ENCODE measurements at places on chromosomes 7 and 10.

GRCh38 chr10:101666083-101666482 lies 28.9 kb downstream of the FBXW4 start:
- no peak for DNase-seq

- DNase-seq: no peak
Observed at GRCh38 chr7:133934262-133934976, 192.7 kb upstream of the LRGUK start.

- no peak for DNase-seq
Observed at GRCh38 chr10:4384245-4384644, 441.8 kb upstream of the AKR1E2 start.

DNA sequence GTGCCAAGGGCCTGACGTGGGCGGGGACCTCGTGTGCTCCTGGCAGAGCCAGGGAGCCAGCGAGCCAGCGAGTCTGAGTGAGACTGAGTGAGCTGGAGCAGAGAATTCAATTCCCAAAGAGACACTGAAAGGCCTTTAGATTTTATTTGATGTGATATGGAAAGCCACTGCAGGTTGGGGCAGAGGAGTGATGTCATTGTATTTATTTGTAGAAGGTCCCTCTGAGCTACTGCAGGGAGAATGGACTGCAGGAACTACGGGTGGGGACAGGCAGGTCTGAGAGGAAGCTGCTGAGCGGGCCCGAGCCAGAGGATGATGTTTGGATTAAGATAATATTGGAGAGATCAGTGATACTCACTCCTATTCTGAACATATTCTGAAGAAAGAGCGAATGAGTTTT lies 445.8 kb upstream of the ANKRD30A start:
- no peak for DNase-seq

DNA sequence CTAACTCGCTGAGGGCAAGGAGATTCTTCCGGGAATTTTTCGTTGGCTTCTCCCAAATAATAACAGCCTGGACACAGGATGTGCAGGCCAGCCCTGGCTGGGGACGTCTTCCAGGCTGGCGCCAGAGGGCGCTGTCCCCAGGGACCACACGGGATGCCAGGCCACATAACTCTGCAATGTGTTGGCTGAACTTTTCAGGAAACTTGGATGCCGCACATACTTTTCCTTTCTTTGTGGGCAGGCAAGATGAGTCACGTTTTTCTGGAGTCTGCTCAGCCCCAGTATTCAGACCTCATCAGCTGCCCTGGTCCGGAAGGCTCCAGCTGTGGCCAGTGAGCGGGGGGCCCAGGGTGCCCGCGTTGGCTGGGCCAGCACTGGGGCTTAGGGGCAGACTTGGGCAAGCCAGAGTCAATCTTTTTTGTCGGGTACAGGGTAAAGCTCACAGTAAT lies 122.7 kb downstream of the PRKAG2 start:
- DNase-seq: no peak

GRCh38 chr7:9217204-9217603 lies 783.8 kb downstream of the NXPH1 start:
- DNase-seq: no peak

DNA sequence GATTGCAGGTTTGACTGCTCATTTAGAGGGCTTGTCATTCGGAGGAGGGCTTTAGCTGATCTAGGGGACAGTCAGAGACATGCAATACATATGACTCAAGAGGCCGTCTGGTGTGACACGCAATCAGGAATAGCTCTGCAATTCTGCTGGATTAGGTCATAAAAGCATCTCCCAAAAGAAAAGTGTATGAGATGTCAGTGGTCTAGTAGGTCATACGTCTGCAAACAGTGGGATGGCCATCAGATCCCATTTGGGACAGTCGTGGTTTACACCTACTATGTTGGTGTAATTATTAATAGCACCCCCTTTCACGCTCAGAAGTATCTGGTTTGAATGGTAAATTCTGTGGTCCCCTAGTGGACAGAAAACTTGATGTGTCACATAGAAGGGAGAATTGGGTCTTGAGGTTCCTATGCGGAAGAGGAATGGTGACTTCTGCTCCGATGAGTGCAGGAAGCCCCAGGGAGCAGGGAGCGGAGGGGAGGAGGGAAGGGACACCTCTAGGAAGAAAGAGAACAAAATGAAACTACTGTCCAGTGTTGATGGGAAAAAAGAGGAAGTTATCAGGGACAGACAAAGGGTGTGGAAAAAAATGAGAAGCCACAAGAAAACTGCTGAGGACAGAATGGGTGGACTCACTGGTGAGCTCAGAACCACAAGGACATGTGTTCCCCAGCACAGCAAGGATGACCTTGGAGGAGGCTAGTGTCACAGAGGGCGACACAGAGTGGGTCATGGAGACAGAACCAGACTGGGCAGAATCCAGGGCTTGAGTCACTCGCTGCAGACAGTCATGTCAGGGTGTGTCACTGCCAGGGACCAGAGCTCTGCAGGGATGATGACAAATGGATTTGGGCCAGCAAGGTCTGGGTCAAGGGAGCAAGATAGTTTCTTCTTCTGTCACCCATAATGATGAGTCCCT lies 59.9 kb downstream of the MAP3K8 start:
- peak; percentile 72 for DNase-seq

GRCh38 chr10:29618341-29619171 lies 16.2 kb downstream of the SVIL start:
- DNase-seq: no peak

DNA sequence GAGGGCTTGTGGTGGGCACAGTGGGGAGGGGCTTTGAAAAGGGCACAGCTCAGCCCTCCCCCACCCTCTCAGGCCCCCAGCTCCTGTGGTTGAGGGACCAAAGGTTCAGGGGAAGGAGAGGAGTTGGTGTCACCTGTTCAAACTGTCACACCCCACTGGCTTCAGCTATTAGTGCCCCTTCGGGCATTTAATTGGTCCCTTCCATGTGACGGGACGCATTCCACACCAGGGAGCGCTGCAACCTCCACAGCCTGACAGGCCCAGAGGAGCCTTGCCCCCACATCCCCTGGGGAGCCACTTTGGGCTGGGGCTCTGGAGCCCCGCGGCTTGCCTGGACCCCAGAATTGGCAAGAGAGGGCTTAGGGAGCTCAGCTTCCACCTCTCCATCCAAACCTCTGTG lies 75.7 kb downstream of the C10orf105 start:
- no peak for DNase-seq

DNA sequence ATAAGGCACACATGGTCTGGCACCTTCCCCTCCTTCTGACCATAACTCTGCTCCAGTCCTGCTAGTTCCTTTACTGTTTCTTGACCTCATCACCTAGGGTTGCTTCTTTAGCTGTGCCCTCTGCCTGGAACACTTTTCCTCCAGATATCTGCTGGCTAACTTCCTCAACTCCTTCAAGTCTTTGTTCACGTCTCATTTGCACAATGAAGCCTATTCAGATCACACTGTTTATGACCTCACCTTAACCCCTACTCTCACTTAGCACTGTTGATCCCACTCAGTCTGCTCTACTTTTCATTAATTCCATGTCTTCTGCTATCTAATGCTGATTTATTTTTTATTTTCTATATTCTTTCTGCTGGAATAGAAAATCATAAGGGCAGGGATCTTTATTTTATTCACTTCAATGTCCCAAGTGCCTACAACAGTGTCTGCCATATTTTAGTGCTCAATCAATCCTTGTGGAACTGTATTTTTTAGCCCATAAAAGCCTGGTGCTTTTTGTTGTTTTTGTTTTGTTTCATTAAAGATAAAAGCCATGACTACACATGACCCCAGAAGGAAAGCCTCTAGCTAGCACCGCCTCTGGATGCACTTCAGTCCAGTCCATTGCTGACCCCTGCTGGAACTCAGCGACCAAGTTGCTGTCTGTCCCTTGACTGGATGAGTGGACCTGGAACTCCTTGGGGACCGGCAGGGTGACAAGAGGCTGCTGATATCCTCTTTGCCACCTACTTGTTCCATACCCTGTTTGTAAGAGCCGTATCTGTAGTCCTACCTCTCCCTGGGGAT lies 12.3 kb downstream of the KLF14 start:
- peak; percentile 54 for DNase-seq

- no peak for DNase-seq
Observed at GRCh38 chr10:80485946-80486764, 32.0 kb downstream of the TSPAN14 start.

DNA sequence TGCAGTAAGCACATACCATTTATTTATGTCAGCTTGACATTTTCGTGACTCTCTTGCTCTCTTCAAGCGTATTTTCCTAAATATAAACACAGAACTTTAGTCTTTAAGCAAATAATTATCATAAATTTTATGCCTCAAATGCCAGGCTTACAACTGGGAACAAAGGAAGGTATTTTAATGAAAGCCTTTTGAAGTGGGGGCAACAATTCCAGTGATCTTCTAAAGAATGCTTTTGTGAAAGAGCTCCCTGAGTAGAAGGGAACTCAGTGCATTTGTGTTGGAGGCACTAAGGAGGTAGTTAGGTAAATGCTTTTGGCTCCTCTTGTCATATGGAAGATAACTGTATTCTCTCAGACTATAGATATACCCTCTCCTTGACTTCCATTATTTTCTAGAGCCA lies 104.9 kb downstream of the VPS50 start:
- DNase-seq: no peak

GRCh38 chr10:69073736-69074364 lies 14.1 kb upstream of the SRGN start:
- DNase-seq: no peak

GRCh38 chr7:100017300-100017699 lies 1.9 kb downstream of the ZKSCAN1 start:
- no peak for DNase-seq

GRCh38 chr10:114613237-114613979 lies 44.7 kb downstream of the ABLIM1 start:
- DNase-seq: no peak

DNA sequence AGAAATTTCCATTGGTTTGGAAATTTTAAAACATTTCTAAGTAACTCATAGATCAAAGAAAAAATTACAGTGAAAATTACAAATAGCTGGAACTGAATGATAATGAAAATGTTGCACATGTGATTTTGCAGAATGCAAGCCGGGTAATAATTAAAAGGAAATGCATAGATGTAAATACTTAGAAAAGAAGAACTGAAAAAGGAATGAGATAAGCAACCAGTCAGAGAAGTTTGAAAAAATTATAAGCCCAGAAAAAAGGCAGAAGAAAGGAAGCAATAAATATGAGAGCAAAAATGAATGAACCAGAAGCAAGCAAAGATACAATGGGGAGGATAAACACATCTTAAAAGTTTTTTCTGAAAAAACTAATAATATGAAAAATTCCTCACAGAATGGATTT lies 3.2 kb upstream of the TMEM273 start:
- no peak for DNase-seq

DNA sequence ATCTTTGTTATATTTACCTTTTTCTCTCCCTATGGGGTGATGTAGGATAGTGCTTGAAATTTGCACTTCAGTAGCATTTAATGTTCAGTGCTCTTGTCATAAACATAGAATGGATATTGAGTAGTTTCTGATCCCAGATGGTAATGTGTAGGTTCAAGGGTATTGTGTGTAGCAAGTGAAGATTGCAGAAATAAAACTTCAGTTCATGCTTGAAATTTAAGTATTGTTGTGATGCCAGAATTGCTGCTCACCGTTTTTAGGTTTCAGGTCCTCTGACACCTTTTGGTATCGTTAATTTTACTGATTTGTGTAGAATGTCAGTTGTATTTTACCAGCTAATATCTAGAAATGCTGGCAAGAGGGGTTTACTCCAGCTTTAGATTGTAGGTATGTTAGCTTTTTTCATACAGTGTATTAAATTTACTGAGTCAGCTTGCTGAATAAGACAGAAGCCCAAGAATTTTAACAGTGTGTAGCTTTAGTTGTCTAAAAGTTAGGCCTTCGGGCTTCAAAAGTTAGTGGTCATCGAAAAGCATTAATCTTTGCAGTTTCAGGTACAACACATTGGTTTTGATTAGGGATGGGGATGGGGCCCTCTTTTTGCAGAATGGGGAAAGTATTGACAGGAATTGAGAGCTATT lies 1.9 kb downstream of the PTEN start:
- DNase-seq: no peak

GRCh38 chr10:122544493-122544892 lies 16.1 kb upstream of the DMBT1 start:
- no peak for DNase-seq

DNA sequence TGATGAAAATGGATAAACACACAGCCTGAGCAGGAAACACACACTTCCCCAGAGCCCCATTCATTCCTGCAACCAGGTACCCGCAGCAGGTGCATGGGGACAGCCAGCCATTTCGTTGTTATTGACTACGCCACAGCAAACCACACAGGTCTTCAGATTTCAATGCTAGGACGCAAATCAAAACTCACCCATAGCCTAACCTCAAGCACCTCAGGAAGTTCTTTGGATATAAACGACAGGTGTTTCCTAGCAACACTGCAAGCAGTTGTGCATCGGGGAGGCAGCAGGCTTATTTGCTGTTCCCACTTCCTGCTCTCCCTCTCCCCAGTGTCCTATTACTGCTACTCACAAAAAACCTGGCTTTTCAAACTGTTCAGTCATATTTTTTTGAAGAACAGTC lies 176.5 kb upstream of the FRMD4A start:
- peak; percentile 57 for DNase-seq

- DNase-seq: no peak
Observed at GRCh38 chr7:84154991-84155781, 39.4 kb downstream of the SEMA3A start.

DNA sequence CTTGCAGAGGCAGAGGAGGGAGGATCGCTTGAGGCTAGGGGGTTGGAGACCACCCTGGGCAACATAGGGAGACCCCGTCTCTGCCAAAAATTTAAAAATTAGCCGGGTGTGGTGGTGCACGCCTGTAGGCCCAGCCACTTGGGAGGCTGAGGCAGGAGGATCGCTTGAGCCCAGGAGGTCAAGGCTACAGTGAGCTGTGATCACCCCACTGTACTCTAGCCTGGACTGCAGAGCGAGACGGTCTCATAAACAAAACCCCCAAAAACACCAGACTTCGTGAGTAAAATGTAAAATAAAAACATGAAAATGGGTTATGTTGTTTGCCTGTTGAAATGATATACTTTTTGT lies 699 bp downstream of the LHPP start:
- no peak for DNase-seq

- DNase-seq: peak; percentile 78
Observed at GRCh38 chr10:135132-135600, at the start of gene ZMYND11. TSS of gene ZMYND11 (plus strand) at chr10:135455. CDS start at chr10:180013, 44,558 bp downstream.

DNA sequence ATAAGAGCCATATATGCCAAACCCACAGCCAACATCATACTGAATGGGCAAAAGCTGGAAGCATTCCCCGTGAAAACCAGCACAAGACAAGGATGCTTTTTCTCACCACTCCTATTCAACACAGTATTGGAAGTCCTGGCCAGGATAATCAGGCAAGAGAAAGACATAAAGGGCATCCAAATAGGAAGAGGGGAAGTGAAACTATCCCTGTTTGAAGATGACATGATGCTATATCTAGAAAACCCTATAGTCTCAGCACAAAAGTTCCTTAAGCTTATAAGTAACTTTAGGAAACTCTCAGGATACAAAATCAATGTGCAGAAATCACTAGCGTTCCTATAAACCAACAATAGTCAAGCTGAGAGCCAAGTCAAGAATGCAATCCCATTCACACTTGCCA lies 23.8 kb upstream of the STARD3NL start:
- no peak for DNase-seq

- DNase-seq: no peak
Observed at GRCh38 chr7:116018731-116019130, 11.8 kb downstream of the TFEC start.

GRCh38 chr10:38209332-38209731 lies 115.2 kb downstream of the ZNF37A start:
- DNase-seq: no peak

- DNase-seq: no peak
Observed at GRCh38 chr7:128878226-128879105, 15.8 kb downstream of the ATP6V1F start.

GRCh38 chr7:80060218-80060806 lies 74.3 kb upstream of the GNAI1 start:
- DNase-seq: no peak
